ENCODE measurements at places on chromosomes 6 and 20.

GRCh38 chr6:79240509-79240908 lies 6.0 kb upstream of the HMGN3 start:
- DNase-seq: no peak

- no peak for DNase-seq
Observed at GRCh38 chr6:68182386-68182785, 452.7 kb upstream of the ADGRB3 start.

- peak; percentile 86 for DNase-seq
Observed at GRCh38 chr20:39849664-39850063, 839.4 kb downstream of the MAFB start.

GRCh38 chr6:5174756-5175549 lies 85.8 kb downstream of the LYRM4 start:
- no peak for DNase-seq

DNA sequence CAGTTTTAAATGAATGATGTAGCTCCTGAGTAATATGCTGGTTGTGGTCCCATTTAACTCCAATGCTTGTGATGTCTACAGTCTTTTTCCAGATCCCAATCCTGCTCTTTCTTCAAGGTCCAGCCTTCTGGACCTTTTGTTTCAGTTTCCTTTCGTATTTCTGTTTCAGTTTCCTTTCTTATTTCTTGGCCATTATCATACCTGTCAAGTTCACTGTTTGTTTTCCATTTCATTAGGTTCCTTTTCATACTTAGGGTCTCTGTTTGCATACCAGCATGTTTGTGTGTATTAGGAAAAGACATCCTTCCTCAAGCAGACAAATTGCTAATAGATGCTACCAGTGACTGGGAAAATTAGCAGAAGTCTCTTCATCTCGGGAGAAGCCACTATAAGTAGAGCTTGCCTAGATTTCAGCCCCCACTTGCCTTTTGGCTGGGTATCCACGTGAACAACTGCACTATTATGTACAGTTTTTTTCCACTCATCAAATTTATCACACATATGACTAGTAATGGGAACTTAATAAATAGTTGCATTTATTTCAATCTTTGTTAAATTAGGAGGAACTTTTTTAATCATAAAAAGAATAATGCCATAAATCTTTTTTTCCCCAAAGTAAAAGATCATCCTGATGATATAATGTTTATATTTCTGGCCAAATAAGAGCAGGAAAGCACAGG lies 583.4 kb downstream of the BCKDHB start:
- no peak for DNase-seq

All from left forelimb (tissue), 1 donor.